Activated T-cell treated with anti-CD3 and anti-CD28 coated beads for 4 hours (primary cell): ENCODE measurements at places on chromosomes 2 and 18.

DNA sequence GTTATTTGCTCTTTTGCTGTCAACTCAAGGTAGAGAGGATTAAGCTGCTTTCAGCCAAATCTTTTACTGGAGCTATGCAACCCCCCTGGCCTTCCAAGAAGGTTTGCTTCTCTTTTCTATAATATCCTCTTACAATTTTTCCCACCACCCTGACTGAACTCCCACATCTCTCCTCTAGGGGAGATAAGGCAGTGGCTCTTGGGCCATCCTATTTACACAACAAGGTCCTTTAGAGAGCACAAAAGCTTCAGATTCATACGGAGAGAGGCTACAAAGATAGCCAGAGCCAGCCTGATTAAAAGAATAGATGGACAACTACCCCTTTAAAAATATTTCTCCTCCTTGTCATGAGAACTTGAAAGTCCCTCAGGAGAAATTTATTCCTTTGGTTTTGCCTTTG, 95.7 kb downstream of the TPGS2 start:
- no peak for DNase-seq

DNA sequence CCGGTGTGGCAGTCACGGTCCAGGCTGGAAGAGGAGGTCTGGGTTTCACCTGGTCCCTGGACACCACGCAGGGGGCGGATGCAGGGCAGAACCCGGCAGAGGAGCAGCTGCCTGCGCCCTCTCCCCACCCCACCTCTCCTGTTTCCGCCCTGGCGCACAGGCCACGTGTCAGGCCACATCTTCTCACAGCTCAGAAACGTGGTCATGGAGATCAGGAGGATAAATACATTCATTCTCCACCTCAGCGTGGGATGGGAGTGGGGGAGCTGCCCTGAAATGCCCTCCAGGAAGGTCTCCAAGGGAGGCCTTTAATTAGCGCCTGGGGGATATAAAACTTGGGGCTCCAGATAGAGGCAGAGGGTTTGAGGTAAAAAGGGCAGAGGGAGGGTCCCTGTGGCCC, 142.0 kb downstream of the KCTD1 start:
- no peak for DNase-seq

GRCh38 chr18:25067275-25068025, 284.5 kb downstream of the ZNF521 start:
- no peak for DNase-seq

DNA sequence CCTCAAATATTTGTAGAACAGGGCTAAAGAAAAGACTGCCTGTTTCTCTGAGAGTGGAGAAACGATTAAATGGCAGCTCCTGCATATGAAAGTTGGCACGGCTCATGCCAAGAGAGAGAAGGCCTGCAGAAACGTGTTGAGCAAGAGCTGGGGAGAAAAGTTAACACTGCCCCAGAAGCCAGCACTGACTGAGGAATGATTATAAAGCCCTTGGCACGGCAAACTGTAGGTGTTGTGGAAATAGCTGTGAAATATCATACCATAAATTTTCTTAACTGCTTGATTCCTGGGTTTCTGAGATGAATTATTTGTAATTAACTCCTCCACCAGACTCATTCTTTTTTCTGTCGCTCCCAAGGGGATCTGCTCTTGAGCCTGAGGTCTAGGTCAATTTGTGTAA, 4.3 kb downstream of the FRZB start:
- DNase-seq = no peak

DNA sequence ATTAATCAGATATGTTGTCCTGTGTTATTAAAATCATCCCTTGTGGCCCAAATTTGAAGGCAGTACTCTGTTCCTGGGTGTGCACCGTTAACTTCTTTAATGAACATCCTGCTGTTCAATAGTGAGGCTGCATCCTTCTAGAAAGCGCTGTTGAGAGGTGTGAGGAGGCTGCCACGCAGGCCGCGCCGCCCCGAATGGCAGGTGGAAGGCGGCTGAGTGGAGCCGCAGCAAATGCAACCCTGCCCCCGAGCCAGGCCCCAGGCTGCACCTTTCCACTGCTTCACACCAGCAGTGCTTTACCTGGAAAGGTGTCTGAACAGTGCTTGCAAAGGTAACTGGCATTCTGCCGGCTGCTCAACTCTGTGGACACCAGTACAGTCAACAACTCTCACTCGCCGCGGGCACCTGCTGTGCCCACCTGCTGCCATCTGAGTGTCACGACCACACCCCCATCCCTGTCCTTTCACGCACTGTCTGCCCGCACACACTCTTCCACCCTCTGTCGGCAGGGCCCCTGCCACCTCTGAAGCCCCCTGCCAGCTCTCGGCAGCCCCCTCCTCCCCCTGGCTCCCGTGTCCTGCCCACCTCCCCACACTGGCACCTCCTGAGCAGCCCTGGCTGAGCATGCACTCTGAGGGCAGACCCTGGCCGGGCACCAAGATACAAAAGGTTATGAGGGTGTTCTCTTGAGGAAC, 70.9 kb downstream of the ODC1 start:
- DNase-seq = no peak

GRCh38 chr2:225052703-225053102, 10.4 kb upstream of the DOCK10 start:
- no peak for DNase-seq

DNA sequence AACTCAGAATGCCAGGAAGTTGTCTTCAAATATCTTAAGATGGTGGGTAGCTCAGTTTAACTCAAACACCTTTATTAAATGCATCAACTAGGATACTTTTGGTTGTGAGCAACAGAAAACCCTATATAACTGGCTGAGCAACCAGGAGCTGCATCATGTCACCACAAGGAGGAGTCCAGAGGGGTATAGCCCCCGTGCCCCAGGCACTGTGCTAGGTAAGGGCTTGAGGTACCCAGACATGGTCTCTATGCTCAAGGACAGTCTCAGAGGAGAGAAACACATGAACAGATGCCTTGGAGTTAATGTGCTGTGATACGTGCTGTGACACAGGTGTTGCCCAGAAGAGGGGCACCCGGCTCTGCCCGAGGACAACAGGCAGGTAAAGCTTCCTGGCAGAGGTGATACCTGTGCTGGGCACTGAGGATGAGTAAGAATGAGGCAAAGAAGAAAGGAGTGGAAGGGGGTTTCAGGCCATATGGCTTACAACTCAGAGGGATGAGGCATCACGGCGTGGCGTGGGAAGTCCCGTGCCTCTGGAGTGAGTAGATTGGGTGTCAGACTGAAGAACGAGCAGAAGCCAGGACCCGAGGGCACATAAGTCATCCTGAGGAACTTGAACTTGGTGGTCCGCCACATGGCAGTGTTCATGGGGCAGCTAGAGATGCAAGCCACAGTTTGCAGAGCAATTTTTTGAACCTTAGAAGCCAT, 32.0 kb upstream of the CAB39 start:
- no peak for DNase-seq

GRCh38 chr2:190088917-190089316, 26.4 kb upstream of the MSTN start:
- peak; percentile 32 for DNase-seq

DNA sequence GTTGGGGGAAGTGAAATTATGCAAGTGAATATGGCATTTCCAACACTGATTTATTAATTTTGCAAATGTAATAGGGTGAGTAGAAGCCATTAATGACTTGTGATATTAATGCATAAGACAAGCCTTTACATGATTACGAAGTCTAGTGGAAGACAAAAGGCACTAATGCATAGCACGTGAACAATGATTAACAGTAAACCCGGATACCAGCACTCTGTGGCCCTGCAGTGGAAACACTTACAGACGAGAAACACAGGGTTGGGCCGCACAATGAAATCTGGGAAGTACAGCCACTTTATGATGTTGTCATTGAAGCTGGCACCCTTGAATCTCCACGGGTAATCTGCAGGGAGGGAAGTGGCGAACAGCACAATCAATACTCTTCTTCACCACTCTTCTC, 233.4 kb downstream of the NAPG start:
- DNase-seq = no peak

DNA sequence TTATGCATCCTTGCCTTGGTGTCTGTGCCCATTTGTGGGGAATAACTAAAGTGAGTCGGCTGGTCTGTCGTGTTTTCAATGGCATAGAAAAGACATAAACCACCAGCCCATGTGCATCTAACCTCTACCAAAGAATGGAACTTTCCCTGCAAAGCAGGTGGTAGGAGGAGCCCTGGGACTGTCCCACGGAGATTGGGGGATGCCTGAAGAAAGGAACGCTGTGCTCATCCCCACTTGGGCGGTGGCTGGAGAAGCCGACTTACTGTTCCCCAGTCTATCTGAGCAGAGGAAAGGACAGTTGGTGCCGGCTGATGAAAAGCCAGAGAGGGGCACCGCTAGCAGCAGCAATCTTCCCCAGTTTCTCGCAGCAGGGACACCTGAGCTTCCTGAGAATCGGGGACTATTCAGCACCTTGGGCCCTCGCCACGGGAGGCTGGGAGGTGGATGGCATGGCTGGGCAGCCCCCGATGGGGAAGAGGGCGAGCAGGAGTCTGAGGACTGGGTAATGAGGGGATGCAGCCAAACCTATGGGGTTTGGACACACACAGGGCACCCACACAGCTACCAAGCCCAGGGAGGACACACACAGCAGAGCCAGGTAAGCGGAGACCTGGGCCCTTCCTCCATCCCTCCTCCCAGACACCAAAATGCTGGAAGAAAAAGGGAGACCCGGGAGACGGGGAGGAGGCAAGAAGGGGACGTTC, 53.7 kb upstream of the AGAP1 start:
- no peak for DNase-seq

- no peak for DNase-seq
Measured at GRCh38 chr18:44325903-44326635, 354.6 kb upstream of the SETBP1 start.

DNA sequence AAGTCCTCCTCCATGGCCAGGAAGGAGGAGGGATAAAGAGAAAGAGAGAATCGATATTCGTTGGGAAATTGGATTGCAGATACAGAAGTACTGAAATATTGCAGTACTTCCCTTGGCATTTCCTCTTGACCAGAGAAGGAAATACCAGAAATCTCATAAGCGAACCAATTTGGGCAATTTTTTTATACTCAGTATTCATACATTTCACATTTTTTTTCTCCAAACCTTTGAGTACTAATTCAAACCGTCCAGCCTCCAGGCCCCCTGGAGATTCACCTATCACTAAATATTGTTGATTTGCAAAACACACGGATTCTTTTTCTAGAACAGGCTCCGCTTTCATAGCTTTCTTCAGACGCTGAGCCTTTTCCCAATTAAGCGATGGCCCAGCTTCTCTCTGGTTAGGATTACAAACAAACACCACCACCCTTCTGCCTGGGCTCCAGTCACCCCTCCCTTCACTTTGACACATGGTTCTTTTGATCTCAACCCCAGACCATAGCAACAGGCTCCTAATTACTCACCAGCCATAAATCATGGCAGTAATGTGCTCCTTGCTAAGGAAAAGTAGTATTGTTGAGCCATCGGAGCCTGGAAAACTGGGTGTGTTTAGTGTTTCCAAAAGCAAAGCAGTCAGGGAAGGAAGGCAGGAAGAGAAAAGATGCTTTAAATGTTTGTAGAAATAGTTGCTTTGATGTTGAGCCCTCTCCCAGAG, 138.4 kb upstream of the CCDC68 start:
- DNase-seq = no peak

DNA sequence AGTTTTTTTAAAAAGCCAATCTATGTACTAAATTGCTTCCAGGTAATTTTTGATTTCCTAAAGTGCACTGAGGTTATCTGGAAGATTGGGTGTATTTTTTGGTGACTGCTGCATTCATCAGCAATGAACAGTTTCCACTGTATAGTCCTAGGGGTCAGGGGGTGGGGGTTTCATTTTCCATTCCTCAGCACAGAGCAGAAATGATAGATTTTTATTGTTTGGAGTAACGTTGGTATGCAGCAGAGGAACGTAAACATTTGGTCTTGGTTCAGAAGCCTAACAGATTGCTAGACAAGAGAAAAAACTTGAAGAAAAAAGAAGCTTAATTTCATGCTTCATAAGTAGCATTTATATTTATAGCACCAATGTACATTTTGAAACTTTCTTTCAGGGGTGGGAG, 54.9 kb downstream of the ZCCHC2 start:
- no peak for DNase-seq

GRCh38 chr2:203451011-203451410, 84.1 kb downstream of the RAPH1 start:
- DNase-seq = no peak

GRCh38 chr2:238690511-238690910, 157.4 kb upstream of the TWIST2 start:
- DNase-seq = no peak

DNA sequence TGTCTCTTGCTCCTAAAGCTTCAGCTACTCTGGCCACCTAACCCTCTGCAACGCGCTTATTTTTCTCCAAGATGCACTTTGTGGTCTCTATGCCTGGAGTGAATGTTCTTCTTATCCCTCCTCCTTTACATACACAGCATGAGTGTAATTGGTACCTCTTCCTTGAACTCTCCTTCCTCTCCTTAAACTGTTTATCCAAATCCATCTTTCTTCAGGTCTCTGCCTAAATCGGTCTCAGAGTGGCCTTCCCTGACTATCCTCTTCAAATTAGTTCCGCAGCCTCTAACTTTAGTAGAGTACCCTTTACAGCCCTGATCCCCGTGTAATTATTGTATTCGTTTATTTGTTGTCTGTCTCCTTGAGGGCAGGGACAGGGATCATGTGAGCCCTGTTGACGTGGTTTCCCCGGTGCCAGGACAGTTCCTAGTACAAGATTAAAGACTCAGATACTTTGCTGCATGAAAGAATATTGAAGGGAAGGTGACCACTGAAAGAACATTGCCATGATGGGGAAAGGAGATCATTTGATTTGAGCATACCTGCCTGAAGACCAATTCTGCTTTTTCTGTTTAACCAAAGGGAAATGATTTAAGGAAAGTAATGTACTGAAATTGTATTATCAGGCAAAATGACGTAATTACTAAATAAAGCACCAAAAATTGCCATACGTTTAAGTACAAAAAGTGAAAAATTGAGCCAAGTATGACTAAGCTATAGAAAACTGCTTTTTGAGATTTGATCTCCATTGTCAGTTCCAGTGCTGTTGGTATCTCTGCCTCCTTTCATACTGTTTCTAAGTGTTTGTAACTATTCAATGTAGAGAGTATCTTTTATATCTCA, 1.2 kb downstream of the CNOT9 start:
- DNase-seq = no peak

GRCh38 chr2:1756456-1756855, 12.1 kb upstream of the PXDN start:
- DNase-seq = no peak

DNA sequence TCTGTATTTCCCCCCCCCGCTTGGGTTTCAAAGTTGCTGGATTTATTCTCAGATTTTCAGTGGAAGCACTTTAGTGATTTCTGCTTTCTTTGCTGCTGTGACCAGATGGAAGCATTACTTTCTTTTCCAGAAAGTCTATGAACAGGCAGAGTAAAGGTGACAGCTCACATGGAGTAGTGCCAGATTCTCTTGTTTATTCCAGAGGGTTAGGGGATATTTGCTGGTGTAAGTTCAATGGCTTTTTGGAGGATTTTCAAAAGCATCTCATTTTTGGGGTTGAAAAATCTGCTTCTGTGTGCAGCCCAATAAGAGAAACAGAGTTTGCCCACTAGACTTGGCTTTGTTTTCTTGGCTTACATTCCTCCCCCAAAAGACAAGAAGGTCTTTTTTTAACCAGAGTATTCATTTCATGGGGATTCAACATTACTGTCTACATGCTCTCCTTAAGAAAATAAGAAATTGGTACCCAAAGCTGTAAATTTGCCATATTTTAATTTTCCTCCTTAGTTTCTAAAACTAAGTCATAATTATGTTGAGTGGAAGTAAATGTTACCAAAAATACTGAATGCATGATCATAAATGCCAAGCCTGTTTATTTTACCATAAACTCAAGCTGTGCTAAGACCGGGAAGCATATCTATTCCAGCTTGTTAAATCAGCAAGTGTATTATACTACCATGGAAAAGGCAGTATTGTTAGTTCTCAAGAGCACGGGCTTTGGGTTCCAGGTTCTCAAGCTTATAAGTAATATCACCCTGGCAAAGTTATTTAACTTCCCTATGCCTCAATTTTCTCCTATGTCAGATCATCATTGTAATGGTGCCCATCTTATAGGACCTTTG, 557.2 kb downstream of the CPS1 start:
- no peak for DNase-seq
